ENCODE measurements at places on chromosomes 3 and 15.

DNA sequence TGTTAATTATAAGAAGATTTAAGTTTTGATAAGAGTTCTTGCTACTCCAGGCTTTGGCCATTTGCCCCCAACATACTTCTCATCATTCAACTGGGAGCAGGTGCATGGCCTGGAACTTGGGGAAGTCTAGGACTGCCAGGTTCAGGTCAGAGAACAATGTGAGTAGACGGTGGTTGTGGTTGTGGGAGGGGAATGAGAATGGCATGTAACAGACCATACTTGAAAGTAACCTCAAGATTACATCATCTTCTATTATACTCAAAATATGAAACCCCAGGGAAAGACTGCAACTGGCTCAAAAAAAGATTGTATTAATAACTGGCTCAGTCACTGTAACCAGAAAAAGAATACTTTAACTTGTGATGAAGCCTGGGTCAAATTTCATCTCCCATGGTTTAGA, 364.9 kb upstream of the DPPA4 start:
- no peaks in the 10 kb centered on the region for H3K36me3 ChIP-seq
- peaks cover 1% of the 10 kb centered on the region for H3K4me1 ChIP-seq
- no peak for DNase-seq
- no peak overlapping the region for H3K27ac ChIP-seq
- no peaks in the 10 kb centered on the region for H3K27me3 ChIP-seq
- no peak overlapping the region for H3K4me3 ChIP-seq

DNA sequence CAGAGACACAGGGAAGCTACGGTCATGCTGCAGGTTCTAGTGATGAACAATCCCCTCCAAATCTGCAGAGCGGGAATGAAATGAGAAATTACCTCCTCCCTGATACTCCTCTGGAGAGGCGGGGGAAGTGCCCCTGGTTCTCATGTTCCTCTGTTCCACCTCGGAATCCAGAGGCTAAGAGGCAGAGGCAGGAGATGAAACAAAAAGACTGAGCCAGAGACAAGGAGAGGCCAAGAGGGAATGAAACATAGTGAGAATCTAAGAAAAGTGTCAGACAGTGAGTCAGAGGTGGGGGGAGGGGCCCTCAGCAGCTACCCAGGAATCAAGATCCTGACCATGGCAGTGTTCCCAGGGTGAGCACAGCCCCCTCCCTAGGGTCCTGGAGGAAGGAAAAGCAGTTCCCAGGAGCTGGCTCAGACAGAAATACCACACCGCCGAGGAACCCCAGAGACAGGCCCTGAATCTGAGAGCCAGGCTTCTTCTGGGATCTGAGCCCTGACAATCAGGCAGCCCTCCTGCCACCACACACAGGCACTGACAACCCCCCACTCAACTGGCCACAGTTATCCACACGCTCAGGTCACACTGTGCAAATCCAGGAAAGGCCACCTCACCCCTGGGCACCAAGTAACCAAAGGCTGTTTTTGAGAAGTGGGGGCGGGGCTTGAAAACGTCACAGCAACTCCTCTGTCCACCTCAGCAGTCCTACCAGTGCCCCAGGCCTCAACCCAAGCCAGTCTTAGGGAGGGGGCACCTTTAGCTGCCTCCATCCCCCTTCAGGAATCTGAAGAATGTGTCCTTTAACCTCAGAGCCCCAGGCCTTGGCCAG, 2.4 kb downstream of the CSRNP1 start:
- H3K27me3 ChIP-seq, result no peaks in the 10 kb centered on the region
- H3K4me3 ChIP-seq, result peak overlapping the region; percentile 91
- H3K27ac ChIP-seq, result peak overlapping the region; percentile 98
- DNase-seq, result peak; percentile 99
- peaks cover 4% of the 10 kb centered on the region for H3K36me3 ChIP-seq
- H3K4me1 ChIP-seq, result peaks cover 52% of the 10 kb centered on the region

GRCh38 chr3:161008086-161008485, 97.1 kb downstream of the B3GALNT1 start:
- H3K27ac ChIP-seq, result no peak overlapping the region
- no peak for DNase-seq

- H3K27ac ChIP-seq, result no peak overlapping the region
- no peaks in the 10 kb centered on the region for H3K36me3 ChIP-seq
- no peak overlapping the region for H3K4me3 ChIP-seq
- no peaks in the 10 kb centered on the region for H3K4me1 ChIP-seq
Observed at GRCh38 chr15:67446449-67446848, 74.5 kb upstream of the C15orf61 start.

- H3K4me3 ChIP-seq, result no peak overlapping the region
- H3K27me3 ChIP-seq, result no peaks in the 10 kb centered on the region
- DNase-seq, result no peak
- H3K4me1 ChIP-seq, result peaks cover 4% of the 10 kb centered on the region
Observed at GRCh38 chr3:73504239-73504638, 120.5 kb downstream of the PDZRN3 start.

- no peaks in the 10 kb centered on the region for H3K27me3 ChIP-seq
- no peak overlapping the region for H3K27ac ChIP-seq
- no peaks in the 10 kb centered on the region for H3K4me1 ChIP-seq
- DNase-seq, result peak; percentile 48
- no peaks in the 10 kb centered on the region for H3K36me3 ChIP-seq
Observed at GRCh38 chr3:116339441-116340028, 105.8 kb downstream of the LSAMP start.

- no peaks in the 10 kb centered on the region for H3K27me3 ChIP-seq
- no peak overlapping the region for H3K27ac ChIP-seq
- H3K4me1 ChIP-seq, result peaks cover 4% of the 10 kb centered on the region
- DNase-seq, result no peak
- no peaks in the 10 kb centered on the region for H3K36me3 ChIP-seq
Observed at GRCh38 chr15:100944986-100945385, 25.8 kb downstream of the LRRK1 start.

GRCh38 chr15:52568601-52569585, at the start of gene ARPP19:
Gene ARPP19 (minus strand): TSS chr15:52569030. CDS start chr15:52568892, 138 bp downstream.
- peak within 1 kb of the TSS; percentile 85 for H3K4me3 ChIP-seq
- peaks cover under 1% of the 10 kb centered on the region for H3K36me3 ChIP-seq
- peaks cover 5% of the 10 kb centered on the region for H3K4me1 ChIP-seq

DNA sequence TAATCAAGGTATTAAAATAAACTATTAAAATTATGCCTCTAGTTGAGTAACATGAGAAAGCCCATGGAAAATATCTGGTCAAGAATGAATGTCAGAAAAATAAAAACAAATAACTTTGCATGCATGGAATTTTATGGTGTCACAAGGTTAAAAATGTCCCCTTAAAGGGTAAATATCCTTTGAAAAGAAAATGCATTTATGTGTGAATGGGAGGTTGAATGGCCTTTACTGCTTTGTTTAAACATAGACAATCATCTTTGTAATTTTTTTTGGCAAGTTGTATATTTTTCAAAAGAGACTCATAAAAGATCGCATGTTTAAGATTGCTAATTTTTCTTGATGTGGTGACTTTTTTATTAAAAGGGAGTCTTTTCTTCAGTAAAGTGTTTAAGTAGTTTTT, 564.2 kb downstream of the NR2F2 start:
- H3K4me1 ChIP-seq, result no peaks in the 10 kb centered on the region
- no peak overlapping the region for H3K27ac ChIP-seq
- H3K27me3 ChIP-seq, result no peaks in the 10 kb centered on the region
- DNase-seq, result no peak
- no peak overlapping the region for H3K4me3 ChIP-seq

- no peak overlapping the region for H3K4me3 ChIP-seq
- H3K36me3 ChIP-seq, result no peaks in the 10 kb centered on the region
- H3K27me3 ChIP-seq, result no peaks in the 10 kb centered on the region
- H3K4me1 ChIP-seq, result no peaks in the 10 kb centered on the region
Observed at GRCh38 chr3:152745646-152746045, 89.3 kb upstream of the P2RY1 start.

DNA sequence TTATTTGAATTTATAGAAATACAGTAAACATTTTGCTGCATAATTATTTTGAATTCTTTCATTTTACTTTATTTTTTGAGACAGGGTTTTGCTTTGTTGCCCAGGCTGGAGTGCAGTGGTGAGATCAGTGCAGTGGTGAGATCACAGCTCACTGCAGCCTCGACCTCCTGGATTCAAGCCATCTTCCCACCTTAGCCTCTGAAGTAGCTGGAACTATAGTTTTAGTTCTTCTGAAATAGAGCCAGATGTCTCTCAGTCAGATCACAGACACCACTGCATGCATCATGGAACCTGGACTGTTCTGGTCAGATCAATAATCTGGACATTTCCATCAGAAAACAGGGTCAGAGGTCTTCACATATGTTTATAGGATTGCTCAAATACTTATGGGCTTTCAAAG, 7.9 kb downstream of the RPLP1 start:
- no peak overlapping the region for H3K4me3 ChIP-seq
- H3K36me3 ChIP-seq, result peaks cover 25% of the 10 kb centered on the region
- H3K4me1 ChIP-seq, result peaks cover 7% of the 10 kb centered on the region
- H3K27me3 ChIP-seq, result no peaks in the 10 kb centered on the region

GRCh38 chr3:100407977-100408532, 6.7 kb downstream of the LNP1 start:
- peaks cover 1% of the 10 kb centered on the region for H3K4me1 ChIP-seq
- no peaks in the 10 kb centered on the region for H3K27me3 ChIP-seq
- DNase-seq, result no peak
- peaks cover 7% of the 10 kb centered on the region for H3K36me3 ChIP-seq

GRCh38 chr3:25292595-25292994, 135.5 kb upstream of the RARB start:
- DNase-seq, result no peak
- no peaks in the 10 kb centered on the region for H3K4me1 ChIP-seq
- H3K36me3 ChIP-seq, result no peaks in the 10 kb centered on the region
- no peaks in the 10 kb centered on the region for H3K27me3 ChIP-seq
- H3K4me3 ChIP-seq, result no peak overlapping the region
- H3K27ac ChIP-seq, result no peak overlapping the region

DNA sequence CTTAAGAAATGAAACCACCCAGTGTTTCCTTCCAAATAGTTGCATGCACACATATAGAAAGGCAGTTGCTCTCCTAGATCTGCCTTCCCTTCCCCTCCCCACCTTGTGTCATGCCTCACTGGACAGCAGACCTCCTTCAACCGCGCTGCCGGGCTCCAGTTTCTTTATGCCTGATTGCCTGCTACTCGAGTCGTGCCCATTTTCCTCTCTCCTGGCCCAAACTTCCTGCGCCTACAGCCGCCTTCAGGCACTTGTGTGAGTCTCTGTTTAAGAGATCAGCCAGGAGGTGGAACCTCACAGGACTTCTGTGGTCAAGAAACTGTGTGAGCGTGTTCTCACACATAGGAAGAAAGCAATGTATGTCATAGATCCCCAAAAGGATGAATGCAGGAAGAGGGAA, 8.8 kb upstream of the FAM107A start:
- peaks cover 60% of the 10 kb centered on the region for H3K27me3 ChIP-seq
- no peak overlapping the region for H3K4me3 ChIP-seq
- no peaks in the 10 kb centered on the region for H3K36me3 ChIP-seq
- H3K4me1 ChIP-seq, result peaks cover 18% of the 10 kb centered on the region

DNA sequence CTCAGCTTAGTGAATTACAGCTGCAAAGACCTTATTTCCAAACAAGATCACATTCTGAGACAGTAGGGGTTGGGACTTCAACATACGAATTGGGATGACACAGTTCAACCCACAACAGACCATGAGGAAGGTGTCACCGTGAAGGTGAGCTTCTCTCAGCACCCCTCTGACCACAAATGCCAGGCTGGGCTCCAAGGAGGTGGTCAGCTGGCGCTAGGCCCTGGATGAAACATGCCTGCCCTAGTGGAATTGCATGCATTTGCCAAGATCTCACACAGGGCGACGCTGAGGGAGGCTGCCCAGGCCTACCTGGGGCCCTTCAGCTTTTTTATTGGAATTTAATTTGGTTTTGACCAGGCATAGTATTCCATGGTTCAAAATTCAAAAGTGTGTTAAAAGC, 1.8 kb downstream of the CFAP100 start:
- H3K27me3 ChIP-seq, result peaks cover 56% of the 10 kb centered on the region
- H3K4me3 ChIP-seq, result no peak overlapping the region
- H3K4me1 ChIP-seq, result peaks cover 7% of the 10 kb centered on the region
- DNase-seq, result no peak
- no peaks in the 10 kb centered on the region for H3K36me3 ChIP-seq
- no peak overlapping the region for H3K27ac ChIP-seq

DNA sequence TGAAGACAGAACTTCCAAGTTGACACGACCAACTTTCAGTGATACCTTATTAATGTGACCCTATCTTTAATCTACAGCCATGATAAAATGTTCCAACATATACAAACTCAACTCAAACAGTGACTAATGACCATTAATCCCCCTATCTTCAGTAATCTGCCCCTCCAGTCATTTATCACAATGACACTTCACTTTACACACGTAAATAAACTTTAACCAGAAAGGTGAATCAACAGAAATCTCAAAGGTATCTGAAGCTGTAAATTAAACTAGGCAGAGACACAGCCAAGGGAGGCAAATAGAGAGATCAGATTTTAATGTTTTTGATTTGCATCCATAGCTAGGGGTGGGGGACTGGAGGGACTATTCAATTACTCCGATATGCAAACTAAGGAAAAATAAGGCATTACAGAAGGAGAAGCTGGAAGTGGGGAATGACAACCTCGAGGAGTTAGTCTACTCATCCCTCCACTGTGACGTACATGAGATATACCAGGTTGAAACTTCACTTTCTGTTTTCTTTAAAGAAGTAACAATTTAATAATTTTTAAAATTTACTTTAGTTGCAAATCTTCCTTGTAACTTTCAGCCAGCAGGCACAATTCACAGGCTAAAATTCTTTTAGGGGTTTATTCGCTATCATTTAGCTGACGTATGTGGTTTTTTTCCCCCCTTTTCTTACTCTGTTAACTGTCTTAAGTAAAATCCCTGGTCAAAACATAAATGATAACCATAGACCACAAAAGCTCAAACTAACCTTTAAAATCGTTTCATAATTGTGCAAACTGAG, 751.0 kb downstream of the ROBO1 start:
- peaks cover under 1% of the 10 kb centered on the region for H3K4me1 ChIP-seq
- H3K36me3 ChIP-seq, result no peaks in the 10 kb centered on the region
- H3K27ac ChIP-seq, result no peak overlapping the region
- no peaks in the 10 kb centered on the region for H3K27me3 ChIP-seq
- peak overlapping the region; percentile 96 for H3K4me3 ChIP-seq
- no peak for DNase-seq

DNA sequence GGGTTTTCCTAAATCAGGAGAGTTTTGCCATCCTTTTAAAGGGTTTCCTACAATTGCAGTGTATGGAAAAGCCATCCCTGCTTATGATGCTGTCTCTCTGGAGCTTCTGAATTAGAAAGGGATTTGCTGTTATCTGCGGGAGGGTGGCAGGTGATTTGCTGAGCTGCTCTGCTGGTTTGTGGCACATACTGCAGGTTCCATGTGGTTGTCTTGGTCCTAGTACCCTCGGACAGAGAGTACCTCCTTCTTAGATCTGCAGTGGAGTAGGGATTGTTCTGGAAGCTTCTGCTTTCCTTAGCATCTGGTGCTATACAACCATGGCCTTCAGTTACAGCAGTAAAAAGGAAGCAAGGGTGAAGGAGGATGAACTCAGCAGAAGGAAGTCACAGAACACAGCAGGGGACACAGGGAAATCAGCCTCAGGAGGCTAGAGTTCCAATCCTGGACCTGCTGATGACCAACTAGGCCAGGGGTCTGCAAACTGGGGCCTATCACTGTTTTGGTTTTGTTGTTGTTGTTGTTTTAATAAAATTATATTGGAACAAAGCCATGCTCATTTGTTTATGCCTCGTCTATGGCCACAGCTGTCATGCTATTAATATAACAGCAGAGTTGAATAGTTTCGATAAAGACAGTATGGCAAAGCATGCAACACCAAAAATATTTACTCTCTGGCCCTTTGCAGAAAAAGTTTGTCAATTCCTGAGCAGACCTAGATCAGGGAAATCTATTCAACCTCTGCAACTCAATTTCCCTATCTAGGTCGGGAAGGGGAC, 39.5 kb downstream of the STARD5 start:
- no peak for DNase-seq
- H3K27ac ChIP-seq, result no peak overlapping the region
- no peak overlapping the region for H3K4me3 ChIP-seq
- H3K4me1 ChIP-seq, result peaks cover 10% of the 10 kb centered on the region
- peaks cover 5% of the 10 kb centered on the region for H3K27me3 ChIP-seq
- H3K36me3 ChIP-seq, result peaks cover 23% of the 10 kb centered on the region

Data from mesenchymal stem cell (in vitro differentiated cells and primary cell).